HEK293T (cell line): ENCODE measurements at places on chromosomes 2 and 18.

DNA sequence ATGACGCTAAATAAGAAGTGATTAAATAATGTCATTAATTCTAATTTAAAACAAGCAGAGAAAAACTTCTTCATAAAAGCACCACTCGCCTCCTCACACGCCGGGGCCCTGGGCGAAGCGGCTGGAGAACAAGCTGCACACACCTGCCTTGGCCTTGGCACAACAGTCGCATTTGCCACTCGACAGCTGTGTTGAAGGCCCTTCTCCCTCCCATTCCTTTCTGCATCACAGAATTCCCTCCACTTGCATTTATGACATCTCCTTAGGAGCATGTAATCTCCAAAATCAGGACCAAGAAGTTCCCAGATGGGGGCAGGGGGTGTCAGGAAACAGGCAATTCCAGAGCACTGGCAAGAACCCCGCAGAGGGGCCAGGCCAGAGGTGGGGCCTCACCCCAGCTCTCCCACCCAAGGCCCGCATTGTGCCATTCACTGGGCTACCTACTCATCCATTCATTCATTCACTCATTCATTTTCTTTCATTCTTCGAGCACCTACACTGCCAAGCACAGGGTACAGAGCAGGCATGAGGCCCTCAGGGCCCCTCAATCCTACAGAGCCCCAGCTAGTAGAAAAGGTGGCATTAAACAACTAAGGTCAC lies 6.4 kb downstream of the HDAC4 start:
- no peak for DNase-seq

- DNase-seq = no peak
These were observed 1.8 kb downstream of the HOXD9 start for GRCh38 chr2:176124110-176124946.

DNA sequence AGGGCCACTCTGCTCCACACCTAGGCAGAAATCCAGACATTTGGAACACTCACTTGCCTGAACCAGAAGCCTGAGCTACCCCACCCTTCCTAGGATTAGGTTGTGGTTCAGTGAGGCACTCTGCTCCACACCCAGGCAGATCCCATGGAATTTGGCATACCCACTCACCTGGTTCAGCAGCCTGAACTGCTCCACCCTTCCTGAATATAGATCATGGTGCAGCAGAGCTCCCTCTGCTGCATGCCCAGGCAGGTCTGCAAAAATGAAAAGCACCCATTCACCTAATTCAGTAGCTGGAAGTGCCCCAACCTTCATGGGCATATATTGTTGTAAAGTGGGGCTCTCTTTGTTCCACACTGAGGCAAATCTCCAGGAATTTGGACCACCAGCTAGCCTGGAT lies 185.1 kb upstream of the CNTNAP5 start:
- no peak for DNase-seq

GRCh38 chr2:68767031-68767961 lies 32.7 kb downstream of the ARHGAP25 start:
- no peak for DNase-seq
